ENCODE measurements at places on chromosomes 4 and X.

- DNase-seq, result no peak
Observed at GRCh38 chrX:31200430-31200829, 128.6 kb upstream of the FTHL17 start.

- DNase-seq, result no peak
Observed at GRCh38 chrX:14354521-14354920, 174.8 kb upstream of the GLRA2 start.

DNA sequence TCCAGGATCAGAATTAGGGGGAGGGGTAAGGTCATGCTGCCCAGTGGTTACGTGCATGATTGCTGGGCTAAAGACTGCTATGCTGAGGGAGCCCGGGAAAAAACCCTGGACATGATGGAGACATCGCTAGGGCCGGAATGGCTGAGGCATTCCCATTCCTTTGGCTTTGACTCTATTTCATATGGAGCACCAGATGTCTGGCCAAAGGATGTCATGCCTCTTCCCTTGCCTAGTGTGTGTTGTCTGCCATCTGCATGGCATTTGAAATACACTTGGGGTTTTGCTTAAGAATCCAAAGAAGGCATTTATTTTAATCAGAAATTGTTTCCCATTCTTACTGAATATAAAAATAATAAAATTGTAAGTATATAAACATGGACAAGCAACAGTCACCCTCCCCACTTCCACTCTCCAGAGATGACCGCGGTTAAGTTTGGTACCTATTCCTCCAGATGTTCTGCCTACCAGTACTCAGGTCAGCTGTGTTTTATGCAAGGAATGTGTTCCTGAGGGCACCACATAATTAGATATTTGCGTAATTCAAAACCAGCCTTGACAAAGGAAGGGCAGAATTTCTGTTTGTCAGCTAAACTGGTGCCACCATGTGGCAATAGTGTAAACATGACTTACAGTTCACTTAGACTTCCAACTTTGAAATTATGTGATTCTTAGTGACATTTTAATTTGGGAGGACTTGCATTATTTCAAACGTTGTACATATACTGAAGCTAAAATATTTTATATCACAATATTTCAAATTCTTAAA is 105.9 kb downstream of the CT47B1 start:
- DNase-seq, result no peak

GRCh38 chrX:10574663-10575062 is 45.7 kb downstream of the MID1 start:
- no peak for DNase-seq

- DNase-seq, result no peak
Observed at GRCh38 chr4:138438608-138439007, 196.5 kb upstream of the SLC7A11 start.

- no peak for DNase-seq
Observed at GRCh38 chr4:54484383-54484782, 173.4 kb upstream of the KIT start.

GRCh38 chrX:7446815-7447214 is 298.9 kb upstream of the PUDP start:
- no peak for DNase-seq

DNA sequence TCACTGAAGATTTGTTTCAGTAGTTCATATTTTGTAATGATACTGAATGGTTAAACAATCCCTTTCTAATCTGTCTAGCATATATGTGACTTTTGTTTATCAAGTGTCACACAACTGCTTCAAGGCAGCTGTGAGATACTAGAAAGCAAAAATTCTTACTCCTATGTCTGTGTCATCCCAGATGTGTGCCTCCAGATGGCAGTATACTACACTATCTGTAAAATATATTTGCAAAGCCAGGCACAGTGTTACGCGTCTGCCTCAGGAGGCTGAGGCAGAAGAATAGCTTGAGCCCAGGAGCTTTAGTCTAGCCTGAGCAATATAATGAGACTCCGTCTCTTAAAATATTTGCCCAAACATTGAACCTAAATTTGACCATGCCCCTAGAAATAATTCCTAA is 4.0 kb downstream of the NUDT10 start:
- peak; percentile 34 for DNase-seq

DNA sequence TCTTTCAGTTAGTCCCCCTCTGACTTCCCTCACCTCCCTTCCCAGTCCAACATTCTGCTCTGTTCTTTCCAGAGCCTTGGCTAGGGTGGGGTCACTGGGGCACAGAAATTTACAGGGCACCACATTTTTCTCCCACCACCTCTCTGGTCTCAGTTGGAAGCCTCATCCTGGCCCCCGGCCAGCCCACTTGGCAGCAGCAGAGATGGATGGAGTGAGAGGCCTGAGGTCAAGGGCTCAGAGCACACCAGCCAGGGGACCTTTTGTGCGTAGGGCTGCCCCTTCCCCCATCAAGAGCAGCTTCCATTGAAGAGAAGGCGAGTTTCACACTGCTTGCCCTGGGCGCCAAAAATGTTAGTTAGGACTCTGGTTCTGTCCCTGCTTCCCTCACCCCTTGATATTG is 230.9 kb downstream of the SOX3 start:
- DNase-seq, result no peak

DNA sequence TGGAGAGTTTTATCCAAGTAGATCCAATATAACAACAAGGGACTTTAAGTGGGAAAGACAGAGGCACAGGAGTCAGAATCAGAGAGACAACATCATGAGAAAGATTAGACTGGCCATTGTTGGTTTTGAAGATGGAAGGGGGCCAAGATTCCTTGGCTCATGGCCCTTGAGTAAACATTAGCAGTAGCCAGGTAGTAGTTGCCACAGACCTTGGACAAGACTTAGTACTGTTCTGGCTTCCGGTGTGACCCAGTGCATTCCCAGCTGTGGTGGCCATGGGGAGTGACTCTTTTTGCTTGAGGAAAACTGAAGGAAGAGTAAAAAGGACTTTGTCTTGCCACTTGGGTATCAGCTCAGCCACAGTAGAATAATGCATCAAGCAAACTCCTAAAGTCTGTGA is 462.2 kb upstream of the CPXCR1 start:
- DNase-seq, result no peak

- DNase-seq, result no peak
Observed at GRCh38 chrX:147847999-147848398, 63.7 kb upstream of the FMR1 start.

DNA sequence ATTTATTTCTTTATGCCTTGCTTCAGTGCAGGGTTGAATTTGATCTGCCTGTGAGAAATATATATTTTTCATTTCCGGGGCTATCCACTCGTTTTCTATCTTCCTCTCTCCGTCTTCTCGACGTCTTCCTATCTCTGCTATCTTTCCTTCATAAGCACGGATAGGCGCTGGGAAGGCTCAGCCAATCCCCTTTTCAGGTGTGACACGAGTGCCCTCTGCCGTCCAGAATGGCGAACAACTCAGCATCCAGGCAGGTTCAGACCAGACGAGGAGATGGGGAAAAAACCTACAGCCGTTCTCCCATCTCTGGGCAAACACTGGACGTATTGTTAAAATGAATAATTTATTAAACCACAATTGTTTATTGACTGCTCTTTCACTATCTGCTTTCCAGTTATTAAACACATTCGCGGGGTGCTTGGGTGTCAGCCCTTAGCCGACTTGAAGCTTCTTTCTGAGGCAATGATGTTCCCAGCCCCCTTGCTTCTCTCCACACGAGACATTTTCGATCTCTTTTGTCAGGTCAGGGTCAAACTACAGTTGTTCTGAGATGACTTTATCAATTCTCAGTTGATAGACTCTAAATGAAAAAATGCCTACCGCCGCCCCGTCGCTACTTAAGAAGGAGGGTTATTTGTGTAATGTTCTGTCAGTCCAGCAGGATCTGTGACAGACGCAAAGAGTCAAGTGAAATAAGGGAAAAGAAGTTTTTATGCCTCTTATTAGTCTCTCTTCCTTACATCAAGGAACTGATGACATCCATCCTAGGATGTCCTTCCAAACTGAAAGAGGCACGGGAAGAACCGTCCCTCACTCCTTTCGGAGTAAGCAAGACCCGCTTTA is 96.3 kb upstream of the NOCT start:
- DNase-seq, result no peak

DNA sequence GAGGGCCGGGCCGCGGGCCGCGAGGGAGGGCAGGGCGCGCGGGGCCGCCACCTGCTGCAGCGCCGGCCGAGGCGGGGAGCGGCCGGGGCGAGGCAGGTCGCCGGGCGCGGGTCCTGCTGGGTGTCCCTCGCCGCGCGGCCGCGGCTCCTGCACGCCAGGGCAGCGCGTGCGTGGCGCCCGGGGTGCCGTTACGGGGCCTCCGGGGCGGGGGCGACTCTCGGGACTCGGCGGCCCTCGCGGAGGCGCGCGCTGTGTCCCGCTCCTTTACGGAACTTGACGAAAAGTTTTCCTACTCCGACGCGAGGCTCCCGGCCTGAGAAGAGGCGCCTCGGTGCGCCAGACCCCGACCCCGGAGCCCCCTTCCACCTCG is 329 bp downstream of the TBC1D14 start:
- DNase-seq, result peak; percentile 58

DNA sequence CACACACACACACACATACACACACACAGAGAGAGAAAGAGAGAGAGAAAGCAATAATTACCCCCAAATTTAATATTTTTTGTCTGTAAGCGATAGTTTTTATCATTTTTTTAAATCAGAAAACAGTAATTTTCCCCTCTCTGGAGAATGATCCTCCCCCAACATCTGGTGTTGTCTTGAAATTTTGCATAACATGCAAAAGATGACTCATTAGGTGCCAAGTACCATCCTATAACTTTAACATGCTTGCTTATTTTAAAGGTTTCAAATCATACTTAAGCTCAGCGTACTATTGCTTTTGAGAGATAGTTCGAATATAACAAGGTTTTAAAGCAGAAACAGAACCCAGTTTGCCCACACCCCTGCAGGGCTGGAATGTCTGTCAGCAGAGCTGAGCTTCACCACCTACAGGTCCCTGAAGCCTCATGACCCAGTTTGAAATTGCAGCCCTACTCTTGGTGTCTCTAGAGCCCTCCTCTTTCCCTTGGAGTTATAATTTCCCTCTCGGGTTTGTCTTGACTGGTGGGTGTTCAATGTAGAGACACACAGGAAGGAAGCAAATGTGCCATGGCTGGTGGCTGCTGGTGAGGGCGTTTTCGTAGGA is 175.0 kb upstream of the HS3ST1 start:
- no peak for DNase-seq

- DNase-seq, result no peak
Observed at GRCh38 chrX:118569676-118570075, 74.1 kb downstream of the DOCK11 start.

- no peak for DNase-seq
Observed at GRCh38 chr4:48234575-48234974, 35.1 kb downstream of the TEC start.

DNA sequence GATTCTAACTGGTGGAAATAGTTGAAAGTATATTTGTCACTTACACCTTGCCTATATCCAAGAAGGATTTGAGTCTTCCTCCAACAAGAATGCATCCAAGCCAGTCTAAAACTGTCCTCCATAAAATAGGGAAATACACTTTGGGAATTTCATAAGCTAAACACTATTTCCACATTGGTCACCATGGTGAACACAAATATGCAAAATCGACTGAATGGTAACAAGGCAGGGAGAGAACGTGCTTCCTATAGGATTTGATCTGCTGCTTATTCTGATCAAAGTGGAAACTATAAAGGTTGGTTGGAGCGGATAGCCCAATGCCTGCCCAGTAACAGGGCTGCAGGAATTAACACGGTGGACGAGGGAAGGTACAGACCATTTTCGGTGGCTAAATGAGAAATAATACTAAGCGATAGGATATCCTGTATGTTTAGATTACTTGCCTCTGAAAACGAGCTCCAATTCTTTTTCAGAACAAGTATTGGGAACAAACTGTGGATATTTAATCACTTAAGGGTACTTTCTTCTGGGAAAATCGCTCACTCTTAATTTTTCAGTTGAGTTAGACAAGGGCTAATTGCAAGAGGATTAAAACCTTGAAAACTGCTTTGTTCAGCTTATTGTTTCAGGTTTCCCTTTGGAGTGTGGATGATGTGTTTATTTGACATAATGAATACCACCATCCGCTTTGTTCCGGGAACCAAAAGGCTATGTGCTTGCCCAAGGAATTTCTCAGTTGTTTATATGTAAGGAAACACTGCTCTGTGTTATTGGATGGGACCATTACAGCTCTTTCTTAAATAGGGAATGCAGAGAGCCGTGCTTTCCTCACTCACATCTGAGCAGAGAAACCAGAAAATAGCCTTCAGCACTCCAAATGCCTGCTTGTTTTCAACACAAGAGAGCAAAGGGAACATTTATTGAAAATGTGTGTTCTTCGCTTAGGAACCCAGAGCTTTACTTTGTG is 194.4 kb downstream of the CBR4 start:
- DNase-seq, result no peak

- DNase-seq, result no peak
Observed at GRCh38 chr4:41426539-41426938, 111.4 kb upstream of the LIMCH1 start.

DNA sequence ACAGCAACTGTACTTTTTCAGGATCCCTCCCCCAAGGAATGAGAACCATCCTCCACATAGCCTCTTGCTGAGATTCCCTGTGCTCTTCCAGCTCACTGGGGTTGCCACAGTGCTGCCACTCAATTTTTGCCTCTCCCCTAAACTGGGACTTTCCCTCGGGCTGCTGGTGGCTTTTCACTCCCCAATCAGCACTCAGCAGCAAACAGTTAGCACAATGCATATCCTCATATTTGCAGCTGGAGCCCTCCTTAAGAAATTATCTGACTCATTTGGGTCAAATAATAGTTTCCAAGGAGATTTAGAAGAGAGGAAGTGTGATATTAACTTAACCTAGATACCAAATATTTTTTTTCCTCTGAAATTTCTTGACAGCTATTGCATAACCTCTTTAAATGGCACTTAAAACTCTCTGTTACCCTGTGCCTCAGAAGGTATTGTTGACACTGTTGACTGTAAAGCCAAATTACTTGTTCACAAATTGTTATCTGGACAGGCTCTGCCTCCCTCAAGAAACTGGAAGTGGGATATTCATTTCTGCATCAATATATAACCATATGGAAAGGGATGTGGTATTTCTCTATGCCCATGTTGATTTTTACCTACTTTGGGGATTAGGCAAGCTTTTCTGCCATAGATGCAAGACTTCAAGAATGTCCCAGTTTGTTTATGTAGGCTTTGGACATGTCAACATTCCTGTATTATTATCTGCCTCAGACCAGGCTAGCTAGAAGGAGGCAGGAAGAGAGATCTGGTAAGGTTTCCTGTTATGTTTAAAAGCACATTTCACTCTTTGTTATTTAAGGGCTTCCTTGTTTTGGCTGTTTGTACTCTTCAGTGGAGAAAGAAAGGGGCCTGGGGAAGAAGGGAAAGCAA is 58.0 kb downstream of the SEPTIN11 start:
- DNase-seq, result peak; percentile 49

DNA sequence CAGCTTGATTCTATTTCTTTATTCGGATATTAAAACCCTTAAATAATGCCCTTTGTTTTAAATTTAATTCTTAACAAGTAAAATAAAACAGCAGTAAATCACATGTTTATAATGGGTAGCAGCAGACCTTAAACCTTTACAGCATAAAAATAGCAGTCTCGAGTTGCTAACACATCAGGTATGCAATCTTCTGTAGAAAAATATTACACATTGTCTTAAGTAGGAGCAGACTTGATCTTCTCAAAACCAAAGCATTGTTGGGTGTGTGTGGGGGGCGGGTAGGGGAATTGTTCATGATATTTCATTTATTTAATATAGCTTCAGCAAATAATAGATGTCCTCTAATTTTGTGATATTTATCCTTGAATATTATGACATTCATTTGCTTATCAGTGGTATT is 331.4 kb downstream of the PCDH7 start:
- no peak for DNase-seq

GRCh38 chr4:55880652-55881280 is 27.3 kb downstream of the EXOC1 start:
- DNase-seq, result no peak

All from CD4-positive, alpha-beta T cell treated with Interleukin-17A for 4 hours (primary cell).